ENCODE measurements at places on chromosomes 1 and 21. TPM values are rescaled to one million over a fixed set of nuclear protein-coding genes. Genes with fewer than 3 reads are reported as not detected.

The SLC5A9 gene
- not detected for total RNA-seq

The DDR2 gene
- 82.1 TPM for total RNA-seq

GRCh38 chr1:185427776-185428175 is 110.7 kb upstream of the IVNS1ABP start:
- no peak for DNase-seq

DNA sequence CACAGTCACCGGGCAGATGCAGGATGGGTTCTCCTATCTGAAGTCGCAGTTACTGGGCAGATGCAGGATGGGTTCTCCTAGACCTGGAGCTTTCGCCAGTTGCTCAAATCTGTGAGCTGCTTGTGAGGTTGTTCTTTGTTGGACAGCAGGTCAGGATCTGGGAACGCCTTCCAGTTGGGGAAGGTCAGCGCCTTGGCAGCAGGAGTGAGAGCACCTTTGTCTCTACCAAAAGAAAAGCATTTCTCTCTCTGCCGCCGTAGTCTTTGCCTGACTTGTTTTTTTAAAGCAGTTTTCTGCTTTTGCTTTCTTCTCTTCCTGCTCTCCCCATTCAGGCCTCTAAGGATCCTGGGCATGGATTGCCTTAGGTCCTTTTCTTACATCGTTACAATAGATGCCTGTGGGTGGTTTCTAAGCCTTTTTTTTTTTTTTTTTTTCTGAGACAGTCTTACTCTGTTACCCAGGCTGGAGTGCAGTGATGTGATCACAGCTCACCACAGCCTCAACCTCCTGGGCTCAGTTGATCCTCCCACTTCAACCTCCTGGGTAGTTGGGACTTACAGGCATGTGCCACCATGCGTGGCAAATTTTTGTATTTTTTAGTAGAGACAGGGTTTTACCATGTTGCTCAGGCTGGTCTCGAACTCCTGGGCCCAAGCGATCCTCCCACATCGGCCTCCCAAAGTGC is 15.7 kb downstream of the PEX14 start:
- DNase-seq: no peak

GRCh38 chr21:44548381-44548780 is 2.9 kb downstream of the KRTAP10-2 start:
- no peak for DNase-seq

- no peak for DNase-seq
Measured at GRCh38 chr1:45501505-45501859, 1.4 kb downstream of the MMACHC start.

DNA sequence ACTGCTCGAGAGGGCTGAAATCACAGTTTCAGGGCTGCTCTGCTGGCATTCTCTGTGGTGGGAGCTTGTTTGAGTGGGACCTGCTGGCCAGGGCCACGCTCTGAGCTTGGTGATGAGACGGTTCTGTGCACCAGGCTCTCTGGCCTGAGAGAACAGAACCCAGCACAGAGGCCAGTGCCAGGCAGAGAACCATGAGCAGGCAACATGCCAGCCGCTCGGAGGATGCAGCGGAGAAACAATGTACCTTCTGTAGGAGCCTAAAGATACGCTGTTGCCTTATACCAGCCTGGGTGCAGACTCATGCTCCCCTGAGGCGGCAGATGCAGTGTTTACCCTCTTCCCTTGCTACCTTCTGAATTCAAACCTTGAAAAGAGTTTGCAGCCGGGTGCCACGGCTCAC is 10.0 kb downstream of the C2CD2 start:
- no peak for DNase-seq

DNA sequence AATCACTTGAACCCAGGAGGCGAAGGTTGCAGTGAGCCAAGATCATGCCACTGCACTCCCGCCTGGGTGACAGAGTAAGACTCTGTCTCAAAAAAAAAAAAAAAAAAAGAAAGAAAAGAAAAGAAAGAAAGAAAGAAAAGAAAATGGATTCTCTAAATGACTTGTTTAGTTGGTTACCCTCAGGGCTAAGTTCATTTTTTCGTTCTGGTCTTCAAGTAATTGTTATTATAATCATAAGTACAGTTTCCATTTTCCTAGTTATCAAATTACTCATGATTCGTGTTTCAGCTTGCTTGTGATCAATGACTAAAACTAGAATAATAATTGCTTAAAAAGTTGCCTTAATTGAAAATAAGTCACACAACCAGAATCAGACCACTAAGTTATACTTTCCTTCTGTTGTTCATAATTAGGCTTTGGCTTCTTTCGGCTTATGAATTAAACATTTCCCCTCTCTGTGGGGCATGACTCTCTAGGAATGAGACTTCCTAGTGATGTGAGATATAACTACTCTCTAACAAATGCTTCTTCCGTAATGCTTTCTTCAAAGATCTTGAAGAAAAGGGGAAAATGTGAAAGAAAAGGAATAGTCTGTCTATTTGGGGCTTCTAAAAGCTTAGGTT is 9.6 kb upstream of the RLF start:
- no peak for DNase-seq
